ENCODE measurements at places on chromosomes 1 and 21.

- no peak for DNase-seq
Measured at GRCh38 chr1:33078030-33078591, 2.8 kb upstream of the AZIN2 start.

DNA sequence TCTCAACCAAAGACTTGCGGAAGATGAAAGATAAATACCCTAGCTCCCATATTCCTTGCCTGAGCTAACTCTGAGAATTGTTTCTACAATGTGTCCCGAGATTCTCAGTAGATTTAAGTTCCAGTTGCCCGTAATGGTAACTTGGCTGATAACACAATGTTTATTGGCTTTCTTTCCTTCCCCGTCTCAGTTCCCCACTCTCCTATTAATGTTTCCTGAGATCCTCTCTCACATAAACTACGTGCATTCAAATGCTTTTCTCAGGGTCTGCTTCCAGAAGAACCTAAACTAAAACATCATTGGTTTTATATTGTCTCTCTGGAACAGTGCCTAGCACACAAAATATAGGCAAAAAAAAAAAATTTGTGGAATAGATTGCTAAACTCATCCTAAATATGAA lies 794.2 kb upstream of the ADGRL2 start:
- DNase-seq = no peak

DNA sequence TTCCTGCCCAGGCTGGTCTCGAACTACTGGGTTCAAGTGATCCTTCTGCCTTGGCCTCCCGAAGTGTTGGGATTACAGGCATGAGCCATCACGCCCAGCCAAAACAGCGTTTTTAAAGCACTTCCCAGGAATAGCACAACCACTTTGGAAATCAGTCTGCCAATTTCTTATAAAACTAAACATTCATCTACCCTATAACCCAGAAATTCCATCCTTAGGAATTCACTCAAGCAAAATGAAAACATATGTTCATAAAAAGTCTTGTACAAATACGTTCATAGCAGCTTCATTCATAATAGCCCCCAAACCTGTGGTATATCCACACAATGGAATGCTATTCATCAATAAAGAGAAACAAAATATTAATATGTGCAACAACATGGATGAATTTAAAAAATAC lies 36.1 kb downstream of the PHC2 start:
- DNase-seq = no peak

DNA sequence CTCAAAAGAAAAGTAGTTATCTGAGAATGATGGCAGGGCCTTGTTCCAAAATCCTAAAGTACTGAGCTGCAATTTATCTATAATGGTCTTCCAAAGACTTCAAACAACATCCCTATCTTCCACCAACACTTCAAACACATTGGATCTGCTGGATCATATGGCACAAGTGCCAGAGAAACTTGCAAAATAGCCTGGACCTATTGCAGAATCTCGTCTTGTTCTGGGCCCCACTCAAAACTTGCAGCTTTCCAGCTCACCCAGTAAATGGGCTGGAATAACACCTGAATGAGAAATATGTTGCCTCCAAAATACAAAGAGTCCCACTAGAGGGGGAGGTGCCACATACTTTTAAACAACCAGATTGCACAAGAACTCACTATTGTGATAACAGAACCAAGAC lies 44.0 kb upstream of the PKN2 start:
- no peak for DNase-seq

DNA sequence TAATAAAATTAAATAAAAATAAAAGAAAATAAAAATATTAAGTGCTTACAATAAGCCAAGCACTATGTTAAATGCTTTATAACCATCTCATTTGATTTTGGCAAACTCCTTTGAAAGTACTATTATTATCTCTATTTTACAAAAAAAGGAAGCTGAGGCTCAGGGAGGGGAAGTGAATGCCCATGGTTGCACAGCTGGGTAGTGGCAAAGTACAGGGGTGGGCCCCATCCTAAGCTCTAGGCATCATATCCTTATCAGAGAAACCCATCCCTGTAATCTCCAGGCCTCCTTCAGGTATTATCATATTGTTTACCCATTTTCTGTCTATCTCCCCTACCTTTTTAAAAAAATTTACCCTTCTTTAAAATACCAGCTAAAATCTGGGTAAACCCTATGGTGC lies 2.3 kb upstream of the MED18 start:
- no peak for DNase-seq

- DNase-seq = no peak
Measured at GRCh38 chr1:178086766-178087165, 7.1 kb upstream of the RASAL2 start.

- no peak for DNase-seq
Measured at GRCh38 chr1:202709276-202710041, 795 bp downstream of the SYT2 start.

- no peak for DNase-seq
Measured at GRCh38 chr1:91700771-91701471, 185.0 kb downstream of the TGFBR3 start.

- no peak for DNase-seq
Measured at GRCh38 chr1:152160576-152160975, 1.5 kb upstream of the RPTN start.

- DNase-seq = no peak
Measured at GRCh38 chr1:246245541-246245940, 261.5 kb downstream of the SMYD3 start.

DNA sequence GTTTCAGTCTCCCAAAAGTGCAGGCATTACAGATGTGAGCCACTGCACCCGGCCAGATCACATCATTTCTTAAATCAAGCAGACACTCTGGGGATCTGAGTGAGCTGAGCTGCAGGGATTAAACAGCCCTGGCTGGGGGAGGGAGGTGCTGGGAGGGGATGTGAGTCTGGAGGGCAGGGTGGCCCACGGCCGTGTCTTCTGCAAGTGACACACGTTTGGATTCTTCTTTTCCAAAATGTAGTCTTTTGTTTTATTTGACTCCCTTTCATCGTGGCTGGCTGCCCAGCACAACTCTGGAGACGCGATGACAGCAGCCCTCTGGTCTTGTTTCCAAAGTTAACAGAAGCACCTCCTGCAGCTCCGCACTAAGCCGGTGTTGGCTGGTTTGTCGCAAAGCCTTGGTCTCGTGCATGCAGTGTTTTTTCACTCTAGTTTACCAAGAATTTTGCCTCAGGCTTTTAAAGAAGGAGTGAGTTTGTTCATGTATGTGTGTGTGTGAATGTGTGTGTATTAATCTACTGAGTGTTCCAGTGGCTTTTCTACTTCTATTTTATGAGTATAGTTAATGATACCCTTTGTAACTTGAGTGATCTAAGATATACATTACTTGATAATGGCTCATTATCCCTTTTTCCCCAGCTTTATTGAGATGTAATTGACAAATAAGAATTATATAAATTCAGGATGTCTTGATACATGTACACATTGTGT lies 2.8 kb upstream of the KRTAP10-5 start:
- no peak for DNase-seq
